ENCODE measurements at places on chromosomes 7 and 10. TPM values are rescaled to one million over a fixed set of nuclear protein-coding genes. Genes with fewer than 3 reads are reported as not detected.

The ZNF727 gene
- not detected for total RNA-seq

The CEP55 gene
- 60.9 TPM for total RNA-seq

The LIPN gene
- total RNA-seq: not detected

The SEMA3D gene
- 0.07 TPM for total RNA-seq

The HEPACAM2 gene
- not detected for total RNA-seq
